Left ventricle myocardium inferior (tissue), 1 donor: ENCODE measurements at places on chromosomes 4 and X.

DNA sequence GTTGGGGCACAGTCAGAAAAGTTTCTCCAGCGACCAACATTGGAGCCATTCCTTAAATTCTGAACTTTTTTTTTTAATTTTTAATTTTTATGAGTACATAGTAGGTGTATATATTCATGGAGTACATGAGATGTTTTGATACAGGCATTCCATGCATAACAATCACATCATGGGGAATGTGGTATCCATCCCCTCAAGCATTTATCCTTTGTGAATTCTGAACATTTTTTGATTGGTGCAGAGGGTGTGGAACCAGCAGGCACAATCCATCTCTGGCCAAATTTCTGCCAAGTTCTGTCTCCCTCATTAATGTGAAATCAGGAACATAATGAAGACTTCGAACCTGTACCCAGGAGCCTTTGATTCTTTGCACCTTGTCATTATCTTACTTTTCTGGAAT is 267.0 kb downstream of the FRMPD4 start:
- no peak for DNase-seq

DNA sequence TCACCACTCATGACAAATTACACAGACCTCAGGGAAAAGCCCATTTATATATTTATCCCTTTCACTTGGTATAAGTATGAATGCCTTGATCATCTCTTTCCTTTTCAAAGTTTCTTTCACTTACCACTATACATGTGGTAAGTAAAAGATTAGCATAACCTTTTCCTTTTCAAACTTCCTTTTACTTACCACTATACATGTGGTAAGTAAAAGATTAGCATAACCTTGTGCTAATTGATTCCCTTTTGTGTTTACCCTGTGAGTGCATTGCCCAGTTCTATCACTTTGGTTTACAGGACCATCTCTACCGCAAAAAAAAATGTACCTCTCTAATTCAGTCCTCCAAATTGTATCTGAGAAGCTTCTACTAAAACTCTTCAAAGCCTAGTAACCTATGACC is 32.7 kb upstream of the TCEANC start:
- no peak for DNase-seq

- DNase-seq, result no peak
Observed at GRCh38 chr4:151673908-151674520, 86.8 kb downstream of the GATB start.

DNA sequence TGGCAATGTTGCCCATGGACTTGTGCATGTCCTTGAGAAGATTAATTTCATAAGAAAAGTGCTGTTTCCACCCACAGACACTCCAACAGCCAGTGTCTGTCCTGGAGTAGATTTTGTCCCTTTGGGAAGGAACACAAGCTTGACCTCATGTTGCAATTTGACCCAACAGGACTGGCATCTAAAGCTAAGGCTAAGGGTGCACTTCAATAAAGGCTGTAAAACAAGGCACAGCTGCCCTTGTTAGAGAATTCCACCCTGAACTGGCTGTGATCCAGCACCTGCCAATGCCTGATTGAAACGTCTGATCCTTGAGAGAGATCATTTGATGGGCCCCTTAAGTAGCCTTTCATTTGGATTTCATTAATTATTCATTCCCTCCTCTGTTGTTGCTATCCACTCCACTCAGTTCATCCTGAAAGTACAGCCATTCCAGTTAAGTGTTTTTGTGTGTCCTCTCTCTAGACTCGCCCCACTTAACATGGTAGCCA is 56.2 kb downstream of the CD99L2 start:
- no peak for DNase-seq

DNA sequence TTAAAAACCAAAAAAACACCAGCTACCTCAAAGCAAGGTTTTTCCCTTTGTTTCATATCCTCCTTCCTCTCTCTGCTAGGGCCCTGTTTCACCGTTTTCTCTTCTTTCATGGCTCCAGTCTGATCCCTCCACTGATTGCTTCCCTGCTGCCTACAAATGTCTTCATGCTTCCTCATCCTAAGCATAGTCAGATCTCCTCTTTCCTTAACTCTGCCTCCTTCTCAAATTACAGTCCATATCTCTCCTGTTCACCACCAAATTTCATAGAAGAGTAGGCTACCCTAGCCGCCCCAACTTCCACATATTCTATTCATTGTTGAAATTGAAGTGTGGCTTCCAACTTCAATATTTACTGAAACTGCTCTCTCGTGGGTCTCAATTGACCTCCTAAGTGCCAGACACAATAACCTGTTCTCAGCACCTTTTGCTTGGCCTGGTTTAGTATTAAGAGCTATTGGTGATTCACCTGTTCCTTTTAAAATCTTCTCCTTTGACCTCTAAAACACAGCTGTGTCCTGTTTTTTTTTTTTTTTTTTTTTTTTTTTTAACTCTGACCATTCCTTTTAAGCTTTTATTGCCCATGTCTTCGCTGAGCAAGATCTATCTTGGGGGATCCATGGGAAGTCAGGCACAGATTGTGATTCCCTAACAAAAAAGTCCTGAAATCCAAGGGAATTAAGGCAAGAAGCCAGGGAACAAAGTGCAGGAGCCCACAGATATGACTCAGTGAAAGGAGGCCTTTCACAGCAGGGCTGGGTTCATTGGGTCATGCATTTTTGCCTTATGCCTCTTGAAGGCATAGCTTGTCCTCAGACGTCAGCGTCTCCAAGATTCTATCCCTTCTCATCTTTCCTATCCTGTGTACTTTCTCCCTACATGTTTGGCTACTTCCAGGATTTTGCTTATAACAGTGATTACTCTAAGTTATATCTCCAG is 85.4 kb downstream of the RPS3A start:
- no peak for DNase-seq

- DNase-seq, result no peak
Observed at GRCh38 chr4:108829966-108830492, 67.2 kb upstream of the ETNPPL start.

GRCh38 chrX:108456971-108457477 is 17.4 kb downstream of the COL4A5 start:
- no peak for DNase-seq

DNA sequence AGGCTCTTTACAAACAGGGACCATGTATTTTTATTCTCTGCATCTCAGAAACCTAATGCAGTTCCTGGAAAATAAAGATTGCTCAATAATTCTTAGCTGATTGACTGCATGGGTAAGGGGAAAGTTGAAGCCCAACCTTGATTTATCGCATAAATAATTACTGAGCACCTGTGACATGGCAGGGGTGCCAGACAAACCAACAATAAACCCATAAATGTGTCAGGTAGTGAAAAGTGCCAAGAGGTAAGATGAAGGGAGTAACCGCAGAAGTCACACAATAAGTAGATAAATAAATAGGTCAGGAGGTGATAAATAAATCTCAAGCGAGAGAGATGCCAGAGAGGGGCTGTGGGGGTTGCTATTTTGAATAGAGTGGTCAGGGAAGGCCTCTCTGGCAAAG is 20.1 kb upstream of the AP1S2 start:
- no peak for DNase-seq

- no peak for DNase-seq
Observed at GRCh38 chr4:74823194-74823593, 28.9 kb upstream of the BTC start.

- no peak for DNase-seq
Observed at GRCh38 chr4:3630598-3631543, 98.6 kb upstream of the LRPAP1 start.

GRCh38 chr4:66284991-66285451 is 614.7 kb upstream of the EPHA5 start:
- DNase-seq, result no peak

GRCh38 chr4:87117732-87118075 is 102.7 kb downstream of the KLHL8 start:
- DNase-seq, result no peak

DNA sequence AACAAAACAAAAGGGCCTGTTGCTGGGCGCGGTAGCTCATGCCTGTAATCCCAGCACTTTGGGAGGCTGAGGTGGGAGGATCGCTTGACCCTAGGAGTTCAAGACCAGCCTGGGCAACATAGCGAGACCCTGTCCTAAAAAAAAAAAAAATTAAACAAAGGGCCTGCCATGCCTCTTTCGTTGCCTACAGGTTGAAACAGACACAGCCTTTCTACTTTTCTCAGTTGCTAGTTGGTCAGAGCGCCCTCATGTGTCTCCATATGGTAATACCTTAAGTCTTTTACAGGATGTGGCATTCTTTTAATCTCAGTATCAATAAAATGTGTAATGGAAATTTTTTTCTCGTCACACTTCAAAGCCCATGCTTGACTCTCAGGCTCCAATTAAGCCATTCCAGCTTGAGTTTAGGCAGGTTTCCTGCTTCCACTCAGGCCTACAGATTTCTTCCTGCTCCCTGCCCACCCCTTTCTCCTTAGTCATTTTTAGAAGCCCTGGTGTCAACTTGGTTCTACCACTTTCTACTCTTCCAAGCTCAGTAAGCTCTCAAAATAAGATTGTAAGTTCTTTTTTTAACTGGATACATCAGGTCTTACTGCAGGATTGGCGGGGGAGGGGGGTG is 4.6 kb upstream of the SOWAHD start:
- DNase-seq, result no peak

DNA sequence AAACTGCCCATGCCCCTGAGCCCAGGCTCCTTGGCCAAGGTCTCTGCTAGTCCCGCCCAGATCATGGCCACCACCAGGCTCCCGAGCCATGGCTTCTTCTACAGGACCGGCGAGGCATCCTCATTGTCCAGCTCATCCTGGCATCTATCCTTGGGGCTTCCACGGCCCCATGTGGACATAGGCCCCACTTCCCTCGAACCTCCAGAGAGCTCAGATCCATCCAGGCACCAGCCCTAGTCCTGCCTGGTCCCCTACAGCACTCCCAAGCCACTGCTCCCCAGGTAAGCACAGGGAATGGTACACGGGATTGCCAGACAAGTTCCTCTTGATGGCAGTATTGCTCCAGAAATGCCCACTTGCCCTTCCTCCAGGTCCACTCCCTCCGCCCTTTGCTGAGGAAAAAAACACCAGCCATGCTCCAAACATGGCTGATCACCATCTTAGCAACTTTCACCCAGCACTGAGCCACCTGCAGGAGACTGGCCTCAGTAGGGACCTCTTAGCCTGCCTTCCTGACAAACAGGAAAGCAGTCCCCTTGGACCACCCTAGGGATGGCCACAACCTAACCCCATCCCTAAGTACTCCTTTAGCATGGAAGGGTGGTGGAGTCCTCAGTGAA is 272.1 kb upstream of the AGTR2 start:
- no peak for DNase-seq

GRCh38 chrX:74426071-74426470 is 4.8 kb downstream of the SLC16A2 start:
- no peak for DNase-seq

DNA sequence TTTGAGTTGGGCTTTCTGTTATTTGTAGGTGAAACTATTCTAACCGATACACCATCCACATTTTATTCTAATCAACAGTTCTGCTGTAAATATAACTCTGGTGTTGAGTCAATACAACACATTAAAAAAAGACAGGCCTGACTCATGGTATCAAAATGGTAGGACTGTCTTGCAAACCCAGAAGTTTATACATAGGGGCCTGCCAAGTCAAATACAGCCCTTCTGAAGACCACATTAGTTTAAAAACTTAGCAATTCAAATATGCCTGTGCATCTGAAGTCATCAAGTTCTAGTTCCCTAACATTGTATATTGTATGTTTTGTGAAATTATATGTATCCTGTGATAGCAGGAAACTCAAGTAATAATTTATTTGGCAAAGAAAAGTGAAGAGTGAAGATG is 24.4 kb upstream of the PDE5A start:
- DNase-seq, result no peak

- DNase-seq, result no peak
Observed at GRCh38 chr4:146369446-146369845, 152.3 kb downstream of the SLC10A7 start.

DNA sequence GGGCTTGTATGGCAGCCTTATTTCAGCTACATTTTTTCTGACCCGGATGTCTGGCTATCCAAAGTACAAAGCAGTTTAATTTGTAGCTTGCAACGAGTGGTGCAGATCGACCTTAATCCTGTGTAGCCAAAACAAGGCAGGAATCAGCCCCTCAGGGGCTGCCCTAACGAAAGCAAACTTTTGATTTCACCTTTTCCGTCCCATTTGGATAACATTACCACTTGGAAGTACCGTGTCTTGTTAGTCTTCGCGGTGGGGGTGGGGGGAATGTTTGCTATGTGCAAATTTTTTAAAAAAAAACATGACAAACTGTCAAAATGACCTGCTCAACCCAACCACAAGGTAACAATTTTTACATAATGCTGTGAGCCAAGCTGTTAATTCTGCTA is 766 bp upstream of the DNAJB14 start:
- no peak for DNase-seq

GRCh38 chr4:137253949-137254348 is 278.3 kb downstream of the PCDH18 start:
- DNase-seq, result no peak

DNA sequence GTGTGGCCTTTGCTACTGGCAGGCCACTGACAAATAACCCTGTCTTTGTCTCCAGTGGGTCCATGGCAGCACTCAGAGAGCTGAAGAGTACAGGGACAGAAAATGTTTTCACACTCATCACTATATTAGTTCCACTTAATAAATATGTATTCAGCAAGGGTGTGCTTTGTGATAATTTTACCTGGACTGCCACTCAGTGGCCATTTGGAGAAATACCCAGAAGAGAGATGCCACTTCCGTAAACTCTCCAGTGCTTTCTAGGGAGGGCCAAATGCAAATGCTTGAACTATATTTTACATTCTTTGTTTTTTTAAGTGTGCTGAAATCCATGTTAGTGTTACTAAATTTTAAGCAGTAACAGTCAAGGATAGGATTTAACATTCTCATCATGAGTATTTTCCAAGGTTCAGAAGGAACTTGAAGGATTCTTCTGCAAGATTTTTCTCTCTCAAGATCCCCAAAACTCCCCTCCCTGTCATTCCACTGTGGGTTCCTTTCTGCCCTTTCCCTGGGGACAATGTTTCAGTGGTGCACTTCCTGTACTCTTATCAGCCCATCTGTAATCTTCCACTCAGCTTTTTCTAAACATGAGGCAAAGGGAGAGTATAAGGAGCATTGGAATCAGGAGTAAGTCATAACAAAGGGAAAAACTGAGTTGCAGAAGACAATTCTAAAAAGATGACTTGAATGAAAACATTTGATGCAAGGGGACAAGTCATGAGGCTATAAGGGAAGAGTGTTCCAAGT is 46.0 kb downstream of the TFDP3 start:
- DNase-seq, result no peak

GRCh38 chr4:14868426-14869395 is 133.6 kb upstream of the CPEB2 start:
- DNase-seq, result no peak

DNA sequence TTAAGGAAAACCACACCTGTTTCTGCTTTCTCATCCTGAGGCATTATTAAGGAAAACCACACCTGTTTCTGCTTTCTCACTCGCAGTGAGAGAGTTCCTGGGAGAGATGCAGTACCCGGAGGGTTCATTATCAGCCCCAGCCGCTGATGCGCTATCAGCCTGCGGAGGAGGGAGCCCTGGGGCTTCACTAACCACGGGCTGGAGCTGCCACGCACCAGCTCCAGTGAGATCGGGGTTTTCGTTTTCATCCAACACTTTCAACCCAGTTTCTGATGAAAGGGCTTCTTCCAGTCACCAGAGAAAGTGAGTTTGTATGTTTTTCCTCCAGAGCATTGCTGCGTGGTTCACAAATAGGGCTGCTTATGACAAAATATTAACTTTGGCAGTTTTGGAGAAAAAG is 93.2 kb upstream of the PRKX start:
- no peak for DNase-seq

GRCh38 chrX:10404436-10404835 is 215.9 kb downstream of the MID1 start:
- DNase-seq, result no peak

- no peak for DNase-seq
Observed at GRCh38 chr4:87465739-87466366, 43.5 kb downstream of the NUDT9 start.

- no peak for DNase-seq
Observed at GRCh38 chr4:7763788-7764187, 175.9 kb downstream of the AFAP1 start.

- DNase-seq, result no peak
Observed at GRCh38 chr4:155245105-155245504, 36.7 kb downstream of the NPY2R start.
